Uterus (tissue), 4 donors: ENCODE measurements at places on chromosomes 4 and X. TPM values are rescaled to one million over a fixed set of nuclear protein-coding genes. Genes with fewer than 3 reads are reported as not detected.

Gene GK
- 1.0 TPM for total RNA-seq

Gene CT45A2
- total RNA-seq: not detected

Gene C1QTNF7
- total RNA-seq: 6.1 TPM

Gene P2RY10
- not detected for total RNA-seq

Gene TGIF2LX
- not detected for total RNA-seq

DNA sequence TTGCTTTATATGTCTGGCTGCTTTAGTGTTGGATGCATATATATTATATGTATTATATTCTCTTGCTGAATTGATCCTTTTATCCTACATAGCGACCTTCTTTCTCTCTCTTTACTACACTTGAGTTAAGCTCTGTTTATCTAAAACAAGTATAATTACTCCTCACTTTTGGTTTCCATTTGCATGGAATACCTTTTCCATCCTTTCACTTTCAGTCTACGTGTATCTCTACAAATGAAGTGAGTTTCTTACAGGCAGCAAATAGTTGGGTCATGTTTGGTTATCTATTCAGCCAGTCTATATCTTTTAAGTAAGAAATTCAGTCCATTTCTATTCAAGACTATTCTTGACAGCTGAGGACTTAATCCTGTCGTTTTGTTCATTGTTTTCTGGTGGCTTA, 167.5 kb upstream of the USP38 start:
- no peak overlapping the region for H3K27ac ChIP-seq
- no peak for DNase-seq
- no peak overlapping the region for H3K4me3 ChIP-seq
- no peaks in the 10 kb centered on the region for H3K27me3 ChIP-seq

GRCh38 chrX:104211187-104211586, 43.5 kb downstream of the ESX1 start:
- DNase-seq: no peak
- H3K27me3 ChIP-seq: no peaks in the 10 kb centered on the region
- H3K4me1 ChIP-seq: no peaks in the 10 kb centered on the region
- no peak overlapping the region for H3K27ac ChIP-seq
- H3K4me3 ChIP-seq: no peak overlapping the region

GRCh38 chr4:67616478-67616877, 58.0 kb downstream of the STAP1 start:
- H3K36me3 ChIP-seq: no peaks in the 10 kb centered on the region
- no peak overlapping the region for H3K4me3 ChIP-seq
- H3K27ac ChIP-seq: no peak overlapping the region

DNA sequence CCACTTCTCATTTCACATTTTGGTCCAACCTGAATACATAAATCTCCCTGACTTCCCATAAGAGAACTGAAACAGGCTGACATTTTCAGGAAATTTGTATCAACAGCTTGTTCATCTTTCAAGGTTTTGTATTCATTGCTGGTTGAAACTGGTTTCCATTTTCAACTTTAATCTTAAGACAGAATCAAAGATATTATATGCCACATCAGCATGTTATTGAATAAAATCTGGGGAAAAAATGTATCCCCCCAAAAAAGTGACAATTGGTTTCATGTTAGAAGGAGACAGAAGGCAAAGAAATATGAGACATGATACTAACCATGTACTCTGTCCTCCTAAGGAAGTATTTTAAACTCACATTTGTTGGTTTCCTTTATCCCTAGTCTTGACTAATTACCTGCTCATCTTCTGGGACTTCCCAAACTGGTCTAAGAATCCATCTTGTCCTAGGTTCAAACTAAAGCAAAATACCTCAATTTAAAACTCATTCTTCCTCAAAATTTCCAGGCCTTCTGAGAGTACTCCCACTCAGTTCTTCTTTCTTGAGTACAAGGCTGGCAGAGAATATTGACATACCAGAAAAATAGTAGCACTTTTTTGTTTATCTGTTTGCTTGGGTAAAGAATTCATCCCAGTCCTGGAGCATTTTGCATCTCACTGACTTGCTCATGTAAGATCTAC, 3.1 kb upstream of the ANTXR2 start:
- H3K4me1 ChIP-seq: no peaks in the 10 kb centered on the region
- no peak overlapping the region for H3K4me3 ChIP-seq
- DNase-seq: no peak

GRCh38 chr4:80362578-80363181, 27.1 kb downstream of the CFAP299 start:
- DNase-seq: no peak
- H3K4me3 ChIP-seq: no peak overlapping the region
- H3K27me3 ChIP-seq: no peaks in the 10 kb centered on the region
- no peak overlapping the region for H3K27ac ChIP-seq

DNA sequence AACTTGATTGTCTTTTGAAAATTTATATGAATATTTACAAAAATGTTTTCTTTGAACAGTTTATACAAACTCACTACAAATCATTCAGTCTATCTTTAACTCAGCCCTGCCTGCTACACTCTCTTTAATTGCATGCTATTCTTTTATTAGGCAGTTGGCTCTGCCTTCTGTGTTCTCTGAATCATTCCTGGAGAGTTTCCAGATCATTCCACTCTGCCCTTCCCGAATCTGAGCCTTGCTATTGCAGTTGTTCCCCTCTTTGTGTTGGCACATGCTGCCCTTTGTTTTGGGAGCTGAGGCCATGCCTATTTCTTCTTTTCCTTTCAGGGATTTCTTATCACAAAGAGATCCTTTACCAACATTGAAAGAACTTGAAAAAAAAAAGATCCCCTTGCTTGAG, 8.7 kb upstream of the TECRL start:
- no peak overlapping the region for H3K27ac ChIP-seq
- no peaks in the 10 kb centered on the region for H3K27me3 ChIP-seq
- H3K4me1 ChIP-seq: no peaks in the 10 kb centered on the region

- DNase-seq: no peak
- no peaks in the 10 kb centered on the region for H3K36me3 ChIP-seq
- no peaks in the 10 kb centered on the region for H3K4me1 ChIP-seq
- no peak overlapping the region for H3K27ac ChIP-seq
Observed at GRCh38 chr4:121154103-121154515, 10.0 kb downstream of the TNIP3 start.

DNA sequence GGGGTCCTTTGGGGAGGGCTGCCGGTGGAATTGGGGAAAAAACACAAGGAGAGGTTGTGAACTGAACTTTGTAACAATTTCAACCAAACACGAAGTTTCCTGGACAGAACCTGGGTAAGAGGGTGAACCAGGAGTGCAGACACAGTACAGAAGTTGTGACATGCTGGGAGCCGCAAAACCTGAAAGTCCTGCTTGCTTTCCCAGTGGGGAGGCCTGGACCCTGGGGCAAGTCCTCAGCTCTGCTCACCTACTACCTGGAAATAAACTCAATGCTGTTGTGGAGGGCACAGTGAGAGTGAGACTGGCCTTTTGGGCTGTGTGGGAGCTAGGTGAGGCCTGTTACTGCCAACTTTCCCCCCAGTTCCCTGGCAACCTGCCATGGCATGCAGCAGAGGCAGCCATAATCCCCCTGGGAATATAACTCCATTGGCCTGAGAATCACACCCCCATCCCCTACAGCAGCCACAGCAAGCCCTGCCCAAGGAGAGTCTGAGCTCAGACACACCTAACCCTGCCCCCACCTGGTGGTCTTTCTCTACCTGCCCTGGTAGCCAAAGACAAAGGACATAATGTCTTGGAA, 162.8 kb downstream of the THOC2 start:
- no peak overlapping the region for H3K4me3 ChIP-seq
- no peak for DNase-seq
- H3K27ac ChIP-seq: no peak overlapping the region
- no peaks in the 10 kb centered on the region for H3K27me3 ChIP-seq
- H3K36me3 ChIP-seq: no peaks in the 10 kb centered on the region

- no peaks in the 10 kb centered on the region for H3K27me3 ChIP-seq
- H3K4me1 ChIP-seq: no peaks in the 10 kb centered on the region
- no peak overlapping the region for H3K27ac ChIP-seq
- no peak overlapping the region for H3K4me3 ChIP-seq
- DNase-seq: no peak
Observed at GRCh38 chrX:95903490-95903889, 781.2 kb upstream of the DIAPH2 start.

DNA sequence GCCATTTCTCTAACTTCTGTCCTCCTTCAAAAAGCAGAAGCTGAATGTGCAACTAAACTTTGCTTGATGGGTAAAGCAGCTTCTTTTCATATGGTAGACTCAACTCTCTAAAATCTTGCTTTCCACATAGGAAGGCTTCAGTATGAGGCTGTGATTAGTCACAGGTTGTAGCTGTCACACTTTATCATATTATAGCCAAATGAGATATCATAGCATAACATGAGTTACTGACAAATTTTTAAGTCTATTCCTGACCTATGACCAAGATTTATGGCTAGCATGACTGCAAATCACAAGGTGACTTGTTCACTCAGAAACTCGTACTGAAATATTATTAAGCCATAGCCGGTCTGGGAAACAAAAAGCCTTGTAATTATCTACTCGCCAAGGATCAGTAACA, 998.6 kb downstream of the RPA4 start:
- H3K4me1 ChIP-seq: no peaks in the 10 kb centered on the region
- no peaks in the 10 kb centered on the region for H3K36me3 ChIP-seq
- H3K27ac ChIP-seq: no peak overlapping the region
- H3K27me3 ChIP-seq: no peaks in the 10 kb centered on the region
- no peak overlapping the region for H3K4me3 ChIP-seq

GRCh38 chr4:67134616-67135015, 410.7 kb downstream of the CENPC start:
- DNase-seq: no peak
- no peaks in the 10 kb centered on the region for H3K4me1 ChIP-seq
- H3K4me3 ChIP-seq: no peak overlapping the region
- no peaks in the 10 kb centered on the region for H3K36me3 ChIP-seq

- no peaks in the 10 kb centered on the region for H3K27me3 ChIP-seq
- H3K4me3 ChIP-seq: no peak overlapping the region
- H3K27ac ChIP-seq: no peak overlapping the region
- no peaks in the 10 kb centered on the region for H3K36me3 ChIP-seq
Observed at GRCh38 chrX:17456526-17456925, 81.5 kb downstream of the NHS start.
